ENCODE measurements at places on chromosomes 2 and 18.
A peak's percentile ranks its signal among the peaks of the same experiment; 100 is the strongest.

DNA sequence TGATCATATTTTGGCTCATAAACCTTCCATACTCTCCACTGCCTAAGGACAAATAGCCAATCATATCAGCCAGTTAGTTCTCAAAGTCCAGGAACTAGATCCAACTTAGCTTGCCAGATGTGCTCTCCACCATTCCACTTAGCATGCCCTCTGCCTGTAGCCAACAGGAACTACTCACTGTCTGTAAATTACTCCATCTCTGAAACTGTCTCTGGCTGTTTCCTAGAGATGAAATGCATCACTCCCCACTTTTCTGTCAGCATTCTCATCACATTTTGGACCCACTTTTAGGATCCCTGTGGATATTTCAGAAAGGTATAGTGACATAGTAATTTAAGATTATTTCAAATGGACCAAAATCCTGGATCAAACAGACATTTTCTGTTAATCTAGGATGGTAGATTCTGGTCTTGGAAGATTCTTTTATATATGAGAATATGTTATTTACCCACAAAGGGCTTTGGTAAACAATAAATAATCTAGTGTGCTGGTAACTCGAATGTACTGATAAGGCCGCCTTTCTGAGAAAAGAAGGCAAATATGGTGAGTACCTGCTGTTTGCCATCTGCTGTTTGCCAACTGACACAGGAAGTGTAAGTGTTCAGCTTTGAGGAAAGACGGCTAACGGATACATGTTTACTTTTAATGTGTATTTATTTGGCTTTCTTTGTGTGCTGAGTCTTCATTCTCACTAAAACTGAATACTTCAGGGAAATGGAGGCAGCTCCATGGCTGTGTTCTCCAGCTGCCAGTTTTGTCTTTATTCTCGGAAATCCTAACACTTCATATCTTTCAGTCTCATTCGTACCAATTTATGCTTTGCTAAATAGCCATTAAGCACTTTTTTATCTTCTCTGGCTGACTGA is 79.5 kb downstream of the EVA1A start:
- no peak for DNase-seq
- no peaks in the 10 kb centered on the region for H3K4me1 ChIP-seq
- no peaks in the 10 kb centered on the region for H3K36me3 ChIP-seq
- H3K27ac ChIP-seq: no peak overlapping the region

- H3K27me3 ChIP-seq: no peaks in the 10 kb centered on the region
- H3K4me1 ChIP-seq: no peaks in the 10 kb centered on the region
- no peak overlapping the region for H3K4me3 ChIP-seq
- no peaks in the 10 kb centered on the region for H3K36me3 ChIP-seq
Observed at GRCh38 chr2:226995625-226996041, 159.8 kb downstream of the RHBDD1 start.

DNA sequence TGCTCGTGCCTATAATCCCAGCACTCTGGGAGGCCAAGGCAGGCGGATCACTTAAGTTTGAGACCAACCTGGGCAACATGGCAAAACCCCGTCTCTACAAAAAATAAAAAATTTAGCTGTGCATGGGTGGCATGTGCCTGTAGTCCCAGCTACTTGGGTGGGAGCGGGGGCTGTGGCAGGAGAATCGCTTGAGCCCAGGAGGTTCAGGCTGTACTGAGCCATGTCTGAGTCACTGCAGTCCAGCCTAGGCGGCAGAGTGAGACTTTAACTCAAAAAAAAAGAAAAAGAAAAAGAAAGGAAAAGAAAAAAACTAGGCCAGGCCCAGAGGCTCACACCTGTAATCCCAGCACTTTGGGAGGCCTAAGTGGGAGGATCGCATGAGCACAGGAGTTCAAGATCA is 30.8 kb downstream of the TWSG1 start:
- no peaks in the 10 kb centered on the region for H3K36me3 ChIP-seq
- no peak overlapping the region for H3K4me3 ChIP-seq
- no peak for DNase-seq
- no peaks in the 10 kb centered on the region for H3K27me3 ChIP-seq

DNA sequence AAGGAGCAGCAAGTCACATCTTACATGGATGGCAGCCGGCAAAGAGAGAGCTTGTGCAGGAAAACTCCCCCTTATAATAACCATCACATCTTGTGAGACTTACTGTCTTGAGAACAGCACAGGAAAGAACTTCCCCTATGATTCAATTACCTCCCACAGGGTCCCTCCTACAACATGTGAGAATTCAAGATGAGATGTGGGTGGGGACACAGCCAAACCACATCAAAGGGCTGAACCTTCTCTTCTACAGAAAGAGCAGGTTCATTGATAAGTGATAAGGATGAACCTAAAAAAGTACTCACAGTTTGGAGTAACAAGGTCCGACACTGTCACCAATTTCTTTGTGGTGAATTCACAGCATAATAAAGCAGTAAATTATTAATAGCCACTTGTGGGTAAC is 422.2 kb upstream of the FSIP2 start:
- H3K4me1 ChIP-seq: no peaks in the 10 kb centered on the region
- no peak overlapping the region for H3K4me3 ChIP-seq
- DNase-seq: no peak
- H3K27ac ChIP-seq: no peak overlapping the region

- no peaks in the 10 kb centered on the region for H3K36me3 ChIP-seq
- H3K4me3 ChIP-seq: peak overlapping the region; percentile 44
- H3K27ac ChIP-seq: no peak overlapping the region
Observed at GRCh38 chr2:224982910-224983711, 59.2 kb downstream of the DOCK10 start.

- H3K4me3 ChIP-seq: no peak overlapping the region
- H3K27ac ChIP-seq: no peak overlapping the region
- H3K4me1 ChIP-seq: no peaks in the 10 kb centered on the region
- peaks cover 2% of the 10 kb centered on the region for H3K27me3 ChIP-seq
- no peak for DNase-seq
- H3K36me3 ChIP-seq: no peaks in the 10 kb centered on the region
Observed at GRCh38 chr2:64396001-64396400, 58.0 kb upstream of the LGALSL start.

DNA sequence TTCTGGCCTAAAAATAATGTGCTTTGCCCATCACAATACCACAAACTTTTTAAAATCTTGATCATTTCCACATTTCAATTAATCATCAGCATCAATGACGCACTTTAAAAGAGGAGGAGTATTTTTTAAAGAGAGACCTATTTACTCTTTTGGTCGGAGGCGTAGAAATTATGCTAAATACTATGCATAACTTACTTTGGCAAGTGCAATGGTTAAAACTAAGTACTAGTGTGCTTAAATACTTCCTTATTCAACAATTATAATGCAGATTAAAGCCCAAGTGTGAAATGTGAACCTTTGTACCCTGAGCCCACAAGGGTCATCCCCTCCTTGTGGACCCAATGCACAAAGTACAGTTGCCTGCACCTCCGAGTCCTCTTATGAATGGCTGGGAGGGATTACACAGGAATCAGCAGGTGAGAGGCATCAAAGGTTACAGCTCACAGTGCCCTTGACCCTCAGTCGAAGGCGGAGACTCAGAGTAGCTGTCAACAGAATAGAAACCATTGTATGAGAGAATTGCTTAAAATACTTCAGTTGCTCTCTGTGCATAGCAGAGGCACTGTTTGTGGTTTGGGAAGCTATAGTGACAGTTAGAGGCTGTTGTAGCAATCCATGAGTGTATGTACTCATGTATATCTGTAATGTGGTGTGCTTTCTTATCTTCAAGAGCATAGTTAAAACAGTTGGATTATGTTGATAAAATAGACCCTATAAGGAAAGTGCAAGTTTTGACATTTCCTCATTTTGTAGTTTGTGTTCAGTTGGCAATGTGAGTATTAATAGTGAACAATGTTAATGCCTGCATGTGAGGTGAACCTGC is 151.7 kb upstream of the ITGA4 start:
- no peaks in the 10 kb centered on the region for H3K27me3 ChIP-seq
- no peaks in the 10 kb centered on the region for H3K36me3 ChIP-seq
- H3K27ac ChIP-seq: no peak overlapping the region
- DNase-seq: no peak
- H3K4me1 ChIP-seq: no peaks in the 10 kb centered on the region
- no peak overlapping the region for H3K4me3 ChIP-seq

DNA sequence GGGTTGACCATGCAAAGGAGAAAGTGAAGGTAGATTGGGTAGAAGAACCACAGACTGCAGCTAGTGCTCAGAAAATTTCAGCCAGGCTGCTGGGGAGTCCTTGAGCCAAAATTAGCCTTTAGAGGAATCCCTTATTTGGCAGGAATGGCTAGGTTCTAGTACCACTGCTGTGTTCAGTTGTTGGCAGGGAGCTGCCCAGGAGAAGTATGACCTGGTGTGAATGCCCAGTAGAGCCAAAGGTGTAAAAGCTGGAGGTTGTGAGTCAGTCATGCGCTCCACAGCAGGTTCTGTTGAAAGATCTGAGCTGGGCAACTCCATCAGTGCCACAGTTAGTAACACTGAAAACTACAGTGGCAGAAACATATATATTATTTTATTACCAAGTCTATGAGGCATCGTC is 36.4 kb upstream of the TBR1 start:
- no peak for DNase-seq
- no peak overlapping the region for H3K27ac ChIP-seq
- H3K27me3 ChIP-seq: no peaks in the 10 kb centered on the region
- peaks cover 10% of the 10 kb centered on the region for H3K36me3 ChIP-seq

DNA sequence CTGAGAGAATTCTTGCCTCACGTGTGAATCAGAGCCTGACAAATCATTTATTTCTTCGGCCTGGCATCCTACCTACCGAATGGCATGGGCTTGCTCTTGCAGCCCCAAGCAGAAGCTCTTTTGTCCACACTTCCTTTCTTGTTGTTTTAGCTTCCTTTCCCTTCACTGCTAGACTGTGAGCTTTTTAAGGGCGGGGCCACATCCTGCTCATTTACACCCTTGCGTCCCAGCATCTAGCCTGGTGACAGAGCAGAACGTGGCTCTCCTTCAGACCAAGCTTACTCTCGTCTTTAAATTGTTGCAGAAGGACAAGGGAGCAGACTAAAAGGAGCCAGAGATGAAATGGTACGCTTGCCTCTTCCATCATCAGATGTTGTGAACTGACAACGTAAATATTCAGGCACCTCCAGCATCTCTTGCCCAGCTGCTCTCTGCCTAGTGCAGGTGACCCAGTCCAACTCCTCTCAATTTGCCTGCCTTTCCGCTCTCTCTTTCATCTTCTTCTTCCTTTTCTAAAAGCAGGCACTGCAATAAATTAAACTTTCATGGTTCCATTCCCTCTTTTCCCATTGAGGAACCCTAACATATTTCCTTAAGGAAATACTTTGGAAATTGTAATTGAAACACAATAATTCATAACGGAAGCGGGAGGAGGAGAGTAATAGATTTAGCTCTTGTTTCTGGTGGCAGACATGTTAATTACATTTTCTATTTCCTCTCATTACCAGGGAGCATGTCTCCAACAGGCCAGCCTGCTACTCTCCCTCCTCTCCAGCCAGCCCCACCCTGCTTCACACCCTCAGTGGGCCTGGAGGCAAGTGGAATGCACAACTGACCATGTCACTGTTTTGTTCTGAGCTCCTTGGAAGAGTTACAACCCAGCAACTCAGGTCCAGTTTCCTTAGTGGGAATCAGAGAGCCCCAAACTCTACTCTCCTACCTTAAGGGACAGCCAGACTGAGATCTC is 228.1 kb upstream of the TRIB2 start:
- DNase-seq: no peak
- no peak overlapping the region for H3K27ac ChIP-seq
- H3K4me1 ChIP-seq: 0 out of 2 replicates have a peak, but pooled peaks cover 4% of the 10 kb centered on the region
- no peaks in the 10 kb centered on the region for H3K27me3 ChIP-seq
- H3K4me3 ChIP-seq: no peak overlapping the region

DNA sequence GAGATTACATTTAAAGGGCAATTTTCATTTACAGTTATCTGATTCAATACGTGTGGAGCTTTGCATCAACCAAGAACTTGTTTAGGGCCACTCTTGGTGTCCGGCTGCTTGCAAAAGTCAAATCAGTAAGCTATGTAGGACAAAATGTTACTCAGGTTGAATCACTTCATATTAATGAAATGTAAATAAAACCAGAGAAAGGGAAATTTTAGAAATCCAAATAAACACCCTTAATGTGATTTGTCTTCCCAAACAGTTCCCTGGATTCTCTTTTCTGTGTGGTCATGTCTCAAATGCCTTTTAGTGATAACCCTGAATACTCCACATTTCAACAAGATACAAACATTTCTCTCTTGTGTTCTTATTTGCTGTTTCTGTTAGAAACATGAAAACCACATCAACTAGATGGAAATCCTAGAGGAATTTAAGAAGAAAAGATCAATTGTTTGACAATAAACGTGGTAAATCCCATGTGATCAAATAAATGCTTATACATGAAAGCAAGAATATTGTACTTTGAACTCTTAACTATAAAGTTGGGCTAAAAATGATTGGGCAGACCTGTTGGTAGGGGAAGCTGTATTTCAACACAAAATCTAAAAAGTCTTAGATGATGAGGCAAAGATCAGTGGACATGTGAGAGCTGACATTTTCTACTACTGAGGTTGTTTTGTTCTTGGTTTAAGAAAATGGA is 101.3 kb downstream of the CDC42EP3 start:
- no peak overlapping the region for H3K4me3 ChIP-seq
- H3K27me3 ChIP-seq: no peaks in the 10 kb centered on the region
- DNase-seq: no peak
- H3K4me1 ChIP-seq: no peaks in the 10 kb centered on the region
- no peak overlapping the region for H3K27ac ChIP-seq
- no peaks in the 10 kb centered on the region for H3K36me3 ChIP-seq

GRCh38 chr2:107712857-107713256 is 113.8 kb upstream of the RGPD4 start:
- peak overlapping the region; percentile 50 for H3K4me3 ChIP-seq
- H3K27me3 ChIP-seq: no peaks in the 10 kb centered on the region
- DNase-seq: no peak
- H3K27ac ChIP-seq: no peak overlapping the region
- H3K36me3 ChIP-seq: no peaks in the 10 kb centered on the region

DNA sequence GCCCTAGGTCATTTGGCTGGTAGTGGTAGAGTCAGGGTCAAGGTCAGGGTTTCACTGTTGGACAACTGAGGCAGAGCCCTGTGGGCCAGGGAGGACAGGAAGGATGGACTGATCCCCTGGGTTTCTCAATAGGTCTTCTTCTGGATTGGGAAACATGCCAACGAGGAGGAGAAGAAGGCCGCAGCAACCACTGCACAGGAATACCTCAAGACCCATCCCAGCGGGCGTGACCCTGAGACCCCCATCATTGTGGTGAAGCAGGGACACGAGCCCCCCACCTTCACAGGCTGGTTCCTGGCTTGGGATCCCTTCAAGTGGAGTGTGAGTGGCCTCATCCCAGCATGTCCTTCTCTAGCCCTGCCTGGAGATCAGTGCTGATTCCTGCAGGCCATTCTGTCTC is 18.1 kb downstream of the VIL1 start:
- no peaks in the 10 kb centered on the region for H3K27me3 ChIP-seq
- no peak for DNase-seq
- H3K27ac ChIP-seq: no peak overlapping the region
- no peaks in the 10 kb centered on the region for H3K36me3 ChIP-seq

GRCh38 chr2:144194326-144195071 is 325.4 kb downstream of the ZEB2 start:
- no peak overlapping the region for H3K27ac ChIP-seq
- H3K4me1 ChIP-seq: no peaks in the 10 kb centered on the region
- no peak for DNase-seq

- H3K4me3 ChIP-seq: no peak overlapping the region
- no peaks in the 10 kb centered on the region for H3K4me1 ChIP-seq
- no peak overlapping the region for H3K27ac ChIP-seq
- no peaks in the 10 kb centered on the region for H3K36me3 ChIP-seq
Observed at GRCh38 chr18:49768051-49768391, 45.3 kb downstream of the ACAA2 start.

- H3K27me3 ChIP-seq: no peaks in the 10 kb centered on the region
- no peaks in the 10 kb centered on the region for H3K36me3 ChIP-seq
- no peak overlapping the region for H3K4me3 ChIP-seq
- no peak for DNase-seq
Observed at GRCh38 chr2:40160751-40161218, 291.1 kb downstream of the SLC8A1 start.
